Kidney epithelial cell (primary cell): ENCODE measurements at places on chromosomes 6 and 20. TPM values are rescaled to one million over a fixed set of nuclear protein-coding genes. Genes with fewer than 3 reads are reported as not detected.

- no peak for DNase-seq
Observed at GRCh38 chr6:15386756-15387112, 140.9 kb downstream of the JARID2 start.

DNA sequence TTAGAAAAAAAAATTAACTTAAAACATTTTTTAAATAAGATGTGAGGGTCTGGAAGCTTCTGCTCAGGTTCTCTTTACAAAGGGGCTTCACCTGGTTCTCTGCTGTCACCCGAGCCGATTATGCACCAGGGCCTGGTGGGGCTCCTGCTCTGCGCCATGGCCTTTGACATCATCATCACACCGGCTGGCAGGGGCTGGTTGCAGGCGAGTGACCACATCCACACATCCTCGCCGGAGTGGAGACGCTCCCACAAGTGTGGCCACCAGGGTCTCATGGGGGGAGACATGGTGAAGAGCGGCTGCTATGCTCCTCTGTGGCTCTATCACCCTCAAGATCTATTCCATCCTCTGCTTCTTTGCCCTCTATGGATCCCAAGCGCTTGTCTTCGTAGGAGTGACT lies 31.9 kb downstream of the MYLIP start:
- DNase-seq: no peak

Gene WFDC5
- 1.0 TPM in 1 of 2 replicates, not detected in the other for total RNA-seq

Gene EEF1A2
- total RNA-seq: 14.9 and 18.0 TPM in 2 replicates

DNA sequence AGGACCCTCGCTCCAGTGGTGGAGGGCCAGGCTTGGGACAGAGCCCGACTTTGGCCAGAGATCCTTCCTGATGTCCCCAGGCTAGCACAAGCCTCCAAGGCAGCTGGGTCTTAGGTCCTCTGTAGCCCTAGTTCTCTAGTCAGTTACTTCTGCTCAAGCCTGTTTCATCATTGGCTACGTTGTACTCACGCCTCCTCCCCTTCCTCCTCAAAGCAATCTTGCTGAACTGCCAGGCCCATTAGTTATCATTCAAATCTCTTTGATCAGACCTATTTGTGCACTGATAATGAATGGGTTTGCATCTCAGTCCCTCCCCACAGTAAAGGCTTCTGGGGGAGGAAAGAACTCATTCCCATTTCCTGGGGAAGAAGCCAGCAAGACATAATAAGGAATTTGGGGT lies 256.8 kb downstream of the NFATC2 start:
- DNase-seq: no peak
